ENCODE measurements at places on chromosomes 1 and 21. TPM values are rescaled to one million over a fixed set of nuclear protein-coding genes. Genes with fewer than 3 reads are reported as not detected.

GRCh38 chr21:35072960-35073359, 23.9 kb upstream of the RUNX1 start:
- peaks cover 6% of the 10 kb centered on the region for H3K27me3 ChIP-seq
- peaks cover 8% of the 10 kb centered on the region for H3K4me1 ChIP-seq
- DNase-seq, result no peak
- H3K36me3 ChIP-seq, result peaks cover 5% of the 10 kb centered on the region
- H3K27ac ChIP-seq, result no peak overlapping the region

DNA sequence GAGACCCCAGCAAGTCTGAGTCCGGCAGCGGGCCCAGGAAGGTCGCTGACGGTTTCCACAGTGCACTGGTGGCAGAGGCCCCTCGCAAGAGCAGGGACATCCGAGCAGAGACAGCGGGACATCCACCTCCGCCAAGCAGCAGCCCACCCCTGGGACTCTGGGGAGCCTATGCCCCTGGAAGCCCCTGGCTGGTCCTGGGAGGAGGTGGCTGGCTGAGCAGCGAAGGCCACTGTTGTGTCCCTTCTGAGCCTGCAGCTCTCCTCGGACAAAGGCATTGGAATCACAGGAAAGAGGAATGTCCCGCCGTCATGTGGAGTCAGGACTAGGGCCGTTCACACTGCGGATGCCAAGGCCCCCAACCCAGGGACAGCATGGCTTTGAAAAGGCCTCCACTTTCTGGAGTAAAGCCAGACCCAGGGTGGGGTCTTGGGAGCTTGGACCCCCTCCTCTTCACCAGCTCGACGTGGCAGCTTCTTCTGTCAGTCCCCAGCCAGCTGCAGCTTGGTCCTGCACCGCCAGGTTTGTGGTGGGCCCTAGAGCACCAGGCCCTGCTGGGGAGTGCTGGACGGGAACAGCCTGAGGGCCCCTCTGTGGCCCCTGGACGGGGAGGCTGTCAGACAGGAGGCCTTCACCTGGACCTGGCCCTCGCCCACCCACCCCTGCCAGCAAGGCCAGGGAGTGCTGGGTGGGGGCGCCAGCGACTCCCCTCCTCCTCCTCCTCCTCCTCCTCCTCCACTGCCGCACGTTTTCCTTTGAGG, 1.4 kb downstream of the MEGF6 start:
- no peaks in the 10 kb centered on the region for H3K36me3 ChIP-seq
- H3K27ac ChIP-seq, result no peak overlapping the region
- no peak for DNase-seq
- H3K27me3 ChIP-seq, result peaks cover 33% of the 10 kb centered on the region
- H3K4me3 ChIP-seq, result no peak overlapping the region

DNA sequence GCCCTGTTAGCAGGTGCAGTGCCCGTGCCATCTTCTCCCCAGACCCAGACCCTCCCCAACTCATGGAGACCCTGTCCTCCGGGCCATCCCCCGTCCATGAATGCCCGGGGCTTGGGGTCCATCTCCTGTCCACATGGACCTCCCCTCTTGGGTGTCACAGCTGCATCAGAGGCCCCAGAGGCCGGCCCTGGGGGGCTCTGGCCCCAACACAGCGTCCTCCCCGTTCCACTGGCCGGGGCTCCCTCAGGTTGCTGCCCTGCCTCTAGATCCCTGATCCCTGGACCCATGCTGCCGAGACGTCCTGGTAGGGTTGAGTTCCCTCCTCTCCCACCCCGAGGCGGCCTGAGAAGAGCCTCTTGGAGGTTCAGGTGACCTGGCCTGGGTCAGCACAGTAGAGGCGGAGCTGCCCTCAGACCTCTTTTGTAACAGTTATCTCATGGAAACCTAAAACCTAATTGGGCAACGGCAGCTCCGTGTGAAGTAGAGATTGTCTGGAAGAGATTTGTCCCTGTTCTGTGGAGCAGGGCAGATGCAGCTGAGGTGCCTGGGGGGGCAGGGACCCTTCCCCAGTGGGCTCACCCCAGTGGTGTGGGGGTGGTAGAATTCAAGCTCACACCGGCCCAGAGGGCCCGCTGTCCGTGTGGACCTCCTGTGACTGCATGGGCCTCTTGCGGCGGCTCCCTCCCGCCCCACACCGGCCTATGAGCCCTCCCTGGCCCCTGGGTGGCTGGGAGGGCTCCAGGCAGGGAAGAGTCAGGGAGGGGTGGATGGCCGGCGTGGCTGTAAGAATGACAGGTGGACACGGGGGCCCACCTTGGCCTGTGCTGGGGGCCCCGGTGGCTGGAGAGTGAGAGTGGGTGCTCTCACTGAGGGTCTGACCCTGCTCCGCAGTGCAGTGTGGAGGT, 56.1 kb downstream of the SKI start:
- peaks cover 2% of the 10 kb centered on the region for H3K36me3 ChIP-seq
- H3K4me1 ChIP-seq, result peaks cover 17% of the 10 kb centered on the region
- no peak overlapping the region for H3K4me3 ChIP-seq
- no peak overlapping the region for H3K27ac ChIP-seq

DNA sequence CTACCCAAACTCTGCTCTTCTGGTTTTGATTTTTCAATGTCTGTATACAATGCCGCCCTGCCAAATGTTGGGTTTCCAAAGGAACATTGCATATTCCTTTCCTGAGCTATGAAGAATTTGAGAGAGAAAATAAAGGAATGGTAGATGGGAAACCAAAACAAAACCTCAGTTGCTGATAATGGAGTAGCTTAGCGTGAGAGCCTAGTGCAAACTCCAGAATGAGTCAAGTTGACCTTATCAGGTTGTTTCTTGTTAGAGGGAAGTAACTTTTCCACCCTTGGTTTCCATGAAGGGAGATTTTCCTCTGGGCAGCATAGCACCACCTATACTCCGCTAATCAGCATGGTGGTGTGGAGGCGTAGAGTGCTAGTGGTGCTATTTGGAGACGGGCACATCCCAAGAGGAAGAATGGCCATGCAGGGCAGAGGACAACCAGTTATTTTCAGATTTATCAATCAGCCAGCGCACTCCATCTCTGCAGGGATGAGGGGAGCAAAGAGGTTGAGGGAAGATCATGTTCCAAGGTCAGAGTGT, 51.6 kb downstream of the BACH1 start:
- H3K27me3 ChIP-seq, result no peaks in the 10 kb centered on the region
- H3K27ac ChIP-seq, result no peak overlapping the region
- peaks cover 19% of the 10 kb centered on the region for H3K36me3 ChIP-seq
- H3K4me1 ChIP-seq, result peaks cover 13% of the 10 kb centered on the region

DNA sequence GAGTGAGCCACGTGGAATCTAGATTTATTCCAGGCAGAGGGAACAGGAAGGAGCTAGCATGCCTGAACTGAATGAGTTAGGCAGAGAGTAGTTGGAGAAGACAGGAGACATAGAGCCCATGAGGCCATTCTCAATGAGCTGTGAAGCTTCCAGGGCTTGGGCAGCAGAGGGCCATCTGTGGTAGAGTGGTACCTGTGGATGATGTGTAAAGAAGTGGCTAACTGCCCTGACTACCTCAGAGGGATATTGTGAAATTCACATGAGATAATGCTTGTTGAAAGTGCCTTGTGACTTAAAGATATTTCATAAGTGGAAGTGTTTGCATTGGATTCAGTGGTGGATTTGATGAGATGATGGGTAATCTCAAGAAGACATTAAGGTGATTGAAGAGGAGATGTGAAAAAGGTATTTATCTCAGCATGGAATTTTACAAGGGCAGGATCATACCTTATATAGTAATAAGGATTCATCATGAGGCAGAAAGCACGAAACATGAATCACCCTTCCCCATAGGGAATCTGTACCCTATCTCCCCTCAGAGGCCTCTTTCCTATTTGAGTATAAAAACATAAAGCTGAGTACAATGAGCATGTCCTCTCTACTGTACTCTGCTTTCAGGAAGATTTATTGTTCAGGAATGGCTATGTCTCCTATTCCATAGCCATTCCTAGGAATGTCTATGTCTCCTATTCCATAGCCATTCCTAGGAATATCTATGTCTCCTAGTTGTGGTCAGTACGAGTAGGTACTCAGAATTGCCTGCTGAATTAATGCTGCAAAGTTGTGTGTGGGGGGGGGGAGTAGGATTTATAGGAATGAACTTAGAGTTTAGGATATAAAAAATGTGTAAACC, 146.8 kb downstream of the PAPPA2 start:
- H3K27ac ChIP-seq, result no peak overlapping the region
- H3K36me3 ChIP-seq, result no peaks in the 10 kb centered on the region
- H3K4me3 ChIP-seq, result no peak overlapping the region

- no peak overlapping the region for H3K27ac ChIP-seq
- H3K27me3 ChIP-seq, result no peaks in the 10 kb centered on the region
- H3K4me3 ChIP-seq, result no peak overlapping the region
- no peaks in the 10 kb centered on the region for H3K4me1 ChIP-seq
- no peaks in the 10 kb centered on the region for H3K36me3 ChIP-seq
Measured at GRCh38 chr1:203522237-203522636, 28.3 kb downstream of the OPTC start.

GRCh38 chr1:66214901-66215300, 319.1 kb upstream of the SGIP1 start:
- DNase-seq, result no peak
- no peaks in the 10 kb centered on the region for H3K36me3 ChIP-seq
- H3K4me3 ChIP-seq, result no peak overlapping the region
- no peaks in the 10 kb centered on the region for H3K27me3 ChIP-seq
- H3K4me1 ChIP-seq, result peaks cover 12% of the 10 kb centered on the region
- H3K27ac ChIP-seq, result no peak overlapping the region

DNA sequence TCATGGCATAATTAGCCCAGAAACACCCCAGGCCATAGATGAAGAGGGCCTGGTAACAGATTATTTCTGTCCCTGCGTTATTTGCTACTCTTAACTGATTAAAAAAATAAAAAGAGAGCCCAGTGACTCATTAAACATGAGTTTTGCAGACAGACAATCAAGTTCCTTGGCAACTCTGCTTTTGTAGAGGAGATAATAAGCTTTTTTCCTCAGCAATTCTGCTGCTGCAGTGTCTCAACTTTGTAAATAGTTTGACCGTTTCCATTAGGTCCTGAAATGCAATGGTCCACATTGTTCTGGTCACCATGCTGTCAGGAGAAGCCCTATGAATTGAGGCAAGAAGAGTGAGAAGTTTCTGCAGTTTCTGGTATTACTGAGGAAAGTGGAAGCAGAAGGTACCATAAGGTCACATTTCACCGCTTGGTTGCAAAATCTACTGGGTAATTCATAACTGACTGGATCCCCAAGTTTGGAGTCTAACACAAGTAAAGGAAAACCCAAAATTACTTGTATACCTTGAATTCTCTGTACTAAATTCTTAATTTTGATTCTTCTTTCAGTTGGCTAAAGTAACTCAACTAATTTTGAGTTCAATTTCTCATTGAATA, 139.5 kb downstream of the ZZZ3 start:
- no peak overlapping the region for H3K4me3 ChIP-seq
- no peak for DNase-seq
- no peaks in the 10 kb centered on the region for H3K27me3 ChIP-seq
- H3K36me3 ChIP-seq, result no peaks in the 10 kb centered on the region
- H3K27ac ChIP-seq, result no peak overlapping the region

Gene RIPPLY3
- total RNA-seq, result 0.14 TPM

GRCh38 chr1:59605184-59605583, 209.6 kb upstream of the HOOK1 start:
- H3K27me3 ChIP-seq, result no peaks in the 10 kb centered on the region
- H3K36me3 ChIP-seq, result peaks cover 13% of the 10 kb centered on the region
- no peak for DNase-seq
- H3K4me3 ChIP-seq, result no peak overlapping the region
- H3K4me1 ChIP-seq, result no peaks in the 10 kb centered on the region

Gene LSS
- 49.5 TPM for total RNA-seq

DNA sequence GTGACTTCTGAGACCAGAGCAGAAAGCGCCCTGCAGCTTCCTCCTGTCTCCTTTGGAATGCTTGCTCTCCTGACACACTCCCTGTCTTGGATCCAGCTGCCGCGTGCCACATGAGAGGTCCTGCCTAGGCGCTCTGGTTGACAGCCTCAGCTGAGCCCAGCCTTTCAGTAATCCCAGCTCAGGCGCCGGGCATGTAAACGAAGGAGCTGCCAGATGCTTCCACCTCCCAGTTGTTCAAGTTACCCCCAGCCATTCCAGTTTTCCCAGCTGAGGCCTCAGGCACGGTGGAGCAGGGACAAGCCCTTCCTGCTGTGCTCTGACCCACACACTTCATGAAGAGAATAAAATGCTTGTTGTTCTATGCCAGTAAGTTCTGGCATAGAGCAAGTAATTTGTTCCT, 14.3 kb upstream of the CD34 start:
- peaks cover 59% of the 10 kb centered on the region for H3K27me3 ChIP-seq
- no peaks in the 10 kb centered on the region for H3K4me1 ChIP-seq
- H3K36me3 ChIP-seq, result no peaks in the 10 kb centered on the region
- H3K4me3 ChIP-seq, result no peak overlapping the region

- H3K4me1 ChIP-seq, result no peaks in the 10 kb centered on the region
- DNase-seq, result no peak
- H3K27me3 ChIP-seq, result peaks cover 62% of the 10 kb centered on the region
- H3K27ac ChIP-seq, result no peak overlapping the region
Measured at GRCh38 chr1:203408486-203409481, 57.9 kb upstream of the FMOD start.

DNA sequence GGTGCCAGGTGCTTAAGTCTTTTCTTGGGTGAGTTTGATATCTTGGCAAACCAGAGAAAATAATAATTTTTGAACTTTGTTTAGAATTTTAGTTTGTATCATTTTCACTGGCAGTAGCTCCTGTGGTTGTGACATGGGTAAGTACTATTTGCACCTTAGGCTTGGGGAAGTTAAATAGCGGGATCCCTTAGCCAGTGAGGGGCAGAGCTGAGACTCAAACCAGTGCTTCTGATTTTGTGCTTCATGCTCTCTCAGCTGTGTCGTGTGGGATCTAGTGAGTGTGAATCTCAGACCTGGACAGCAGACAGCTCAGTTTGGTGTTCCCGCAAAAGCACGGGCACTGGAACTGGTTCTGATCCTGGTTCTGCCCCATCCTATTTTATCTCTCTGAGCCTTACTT, 9.6 kb downstream of the PRCC start:
- H3K27ac ChIP-seq, result no peak overlapping the region
- no peak overlapping the region for H3K4me3 ChIP-seq
- H3K4me1 ChIP-seq, result peaks cover 53% of the 10 kb centered on the region
- peaks cover 23% of the 10 kb centered on the region for H3K36me3 ChIP-seq
- H3K27me3 ChIP-seq, result no peaks in the 10 kb centered on the region

Gene TTC39A
- total RNA-seq, result 0.33 TPM

Gene ARTN
- not detected for total RNA-seq

Gene MAP3K21
- total RNA-seq, result 2.2 TPM

All from activated CD8-positive, alpha-beta memory T cell treated with anti-CD3 and anti-CD28 coated beads, Interleukin-2, amount 10 ng/mL, durations not matched to agents 7 days and 5 days (primary cell).